ENCODE measurements at places on chromosomes 1 and 21. TPM values are rescaled to one million over a fixed set of nuclear protein-coding genes. Genes with fewer than 3 reads are reported as not detected.

GRCh38 chr1:166140251-166140650 is 26.6 kb downstream of the FAM78B start:
- DNase-seq, result no peak

DNA sequence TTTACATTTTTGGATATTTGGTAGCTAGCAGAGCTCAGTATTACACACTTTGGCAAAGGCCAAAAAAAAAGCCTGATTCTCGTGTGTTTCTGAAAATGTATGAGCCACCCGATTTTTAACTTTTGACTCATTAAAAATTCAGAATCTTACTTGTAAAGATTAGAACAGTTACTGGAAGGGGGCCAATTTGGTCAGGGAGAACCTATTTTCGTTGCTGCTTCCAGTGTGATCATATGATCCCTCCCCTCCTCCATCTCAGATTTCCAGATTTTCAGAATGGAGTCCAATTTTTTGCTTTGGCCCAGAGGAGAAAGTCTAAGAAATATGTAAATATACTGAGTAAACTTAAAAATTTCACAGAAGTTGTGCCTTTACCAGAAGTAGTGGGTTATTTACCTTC is 3.2 kb upstream of the OR2AK2 start:
- DNase-seq, result no peak

Gene OVAAL
- not detected for total RNA-seq

- DNase-seq, result no peak
These were observed 1.2 kb upstream of the UBAP2L start for GRCh38 chr1:154219541-154219940.

DNA sequence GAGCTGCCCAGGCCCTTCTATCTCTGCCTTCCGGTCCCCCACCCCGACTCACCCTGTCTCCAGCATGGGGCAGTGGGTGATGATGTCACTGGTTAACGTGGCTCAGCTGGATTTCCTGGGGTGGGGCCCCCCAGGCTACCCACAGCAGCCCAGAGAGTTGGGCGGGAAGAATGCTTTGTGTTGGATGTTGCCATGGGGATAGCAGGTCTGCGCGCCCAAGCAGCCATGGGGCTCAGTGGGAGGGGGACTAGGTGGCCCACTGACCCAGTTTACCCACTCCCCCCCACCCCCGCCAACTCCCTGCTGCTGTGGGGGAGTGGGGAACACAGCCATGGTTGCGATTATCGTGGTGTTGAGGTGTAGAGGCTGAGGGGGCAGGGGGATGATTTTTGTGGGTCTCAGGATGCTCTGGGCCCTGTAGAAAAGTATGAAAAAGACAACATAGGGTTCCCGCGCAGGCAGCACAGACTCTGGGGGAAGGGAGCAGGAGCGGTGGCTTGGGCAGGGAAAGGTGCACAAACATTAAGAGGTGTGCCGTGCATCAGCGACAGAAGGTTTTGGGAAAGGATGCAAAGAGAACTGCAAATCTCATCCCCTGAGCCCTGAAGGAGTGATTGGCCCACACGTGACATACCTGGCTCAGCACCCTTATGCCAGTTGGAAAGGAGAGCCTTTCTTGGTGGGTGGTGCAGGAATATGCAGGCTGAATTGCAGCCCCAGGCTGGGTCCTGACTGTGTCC is 8.5 kb downstream of the CELSR2 start:
- no peak for DNase-seq

GRCh38 chr1:232629250-232630046 is 485 bp downstream of the SIPA1L2 start:
- peak; percentile 22 for DNase-seq

DNA sequence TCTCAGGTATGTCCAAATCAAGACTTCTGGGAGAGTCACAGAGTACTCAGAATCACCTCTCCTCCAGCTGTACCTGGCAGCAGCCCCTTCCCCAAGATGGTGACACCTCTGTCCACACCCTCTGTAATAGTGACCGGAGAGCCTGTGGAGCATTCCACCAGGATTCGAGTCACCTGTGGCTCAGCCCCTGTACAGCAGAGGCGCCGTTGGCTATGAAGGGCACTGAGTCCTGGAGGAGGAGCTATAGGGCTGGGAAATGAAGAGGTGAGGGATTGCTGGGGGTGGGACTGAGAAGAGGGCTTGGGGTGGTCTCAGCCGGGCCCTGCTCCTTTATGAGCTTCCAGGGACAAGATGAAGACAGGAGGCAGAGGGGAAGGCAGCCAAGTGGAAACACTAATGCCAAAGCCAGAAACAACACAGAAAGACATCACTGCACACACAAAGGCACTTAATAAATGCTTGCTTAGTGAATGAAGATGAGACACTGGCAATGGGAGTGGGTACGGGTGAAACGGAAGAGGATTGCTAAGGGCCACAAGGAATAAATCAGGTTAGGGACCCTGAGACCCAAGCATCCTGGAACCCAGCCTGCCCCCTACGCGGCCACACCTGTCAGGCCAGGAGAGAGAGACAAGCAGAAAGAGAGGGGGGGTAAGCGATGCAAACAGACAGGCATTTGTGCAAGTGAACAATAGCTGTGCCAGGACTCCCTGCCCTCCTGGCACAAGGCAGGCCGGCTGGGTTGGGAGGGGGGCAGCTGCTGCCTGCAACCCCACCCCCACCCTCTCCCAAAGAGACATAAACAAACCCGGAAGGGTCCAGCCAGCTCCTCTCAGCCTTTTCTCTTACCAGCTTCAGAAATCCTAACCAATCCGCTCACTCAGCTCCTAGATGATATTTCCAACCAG is 3.9 kb downstream of the ARHGEF2 start:
- no peak for DNase-seq

DNA sequence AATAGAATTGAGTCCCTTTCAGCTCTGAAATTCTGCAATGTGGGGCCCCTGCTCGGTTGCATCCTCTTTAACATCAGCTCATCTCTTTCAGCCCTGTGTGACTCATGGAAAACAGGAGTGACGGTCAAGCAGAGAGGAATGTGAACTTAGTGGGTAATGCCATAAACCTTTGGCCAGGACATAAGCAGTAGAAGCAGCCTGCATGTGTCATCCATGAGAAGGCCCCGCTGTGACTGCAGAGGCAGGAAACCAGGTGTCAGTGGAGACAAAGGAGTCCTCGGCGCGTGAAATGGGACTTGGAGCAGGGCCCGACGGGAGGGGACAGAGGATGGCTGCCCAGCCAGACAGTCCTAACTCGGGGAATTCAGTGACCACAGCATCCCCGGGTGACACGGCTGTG is 21.1 kb upstream of the EPHB2 start:
- no peak for DNase-seq

DNA sequence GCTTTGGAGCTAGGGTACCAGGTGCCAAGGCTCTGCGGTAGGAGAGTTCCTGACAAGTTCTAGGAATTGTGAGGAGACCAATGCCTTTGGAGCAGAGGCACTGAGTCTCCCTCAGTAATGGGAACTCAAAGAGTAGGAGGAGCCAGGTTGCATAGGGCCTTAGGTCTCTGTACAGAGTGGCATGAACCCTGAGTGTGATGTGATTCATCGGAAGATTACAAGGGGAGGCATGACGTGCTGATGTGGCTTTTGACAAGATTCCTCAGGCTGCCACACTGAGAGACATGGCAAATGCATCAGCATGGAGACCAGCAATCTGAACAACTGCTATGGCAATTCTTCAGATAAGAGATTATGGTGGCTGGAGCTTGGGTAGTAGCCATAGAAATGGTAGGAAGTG is 94.6 kb upstream of the SLC44A3 start:
- DNase-seq, result no peak

DNA sequence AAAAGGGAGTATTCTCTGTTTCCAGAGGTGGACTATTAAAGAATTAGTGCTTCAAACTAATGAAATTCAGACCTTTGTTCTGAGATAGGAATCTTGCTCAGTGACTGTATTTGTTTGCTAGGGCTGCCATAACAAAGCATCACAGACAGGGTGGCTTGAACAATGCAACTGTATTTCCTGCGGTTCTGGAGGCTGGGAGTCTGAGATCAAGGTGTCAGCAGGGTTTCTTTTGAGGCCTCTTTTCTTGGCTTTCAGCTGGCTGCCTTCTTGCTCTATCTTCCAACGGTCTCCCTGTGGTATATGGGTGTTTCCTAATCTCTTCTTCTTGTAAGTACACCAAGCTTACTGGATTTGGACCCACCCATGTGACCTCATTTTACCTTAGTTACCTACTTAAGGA is 264.6 kb upstream of the PROX1 start:
- DNase-seq, result no peak

GRCh38 chr1:11151114-11151513 is 38.0 kb upstream of the ANGPTL7 start:
- no peak for DNase-seq

GRCh38 chr1:66364578-66365391 is 169.2 kb upstream of the SGIP1 start:
- no peak for DNase-seq

- no peak for DNase-seq
These were observed 51.8 kb downstream of the RGS2 start for GRCh38 chr1:192860478-192861185.

DNA sequence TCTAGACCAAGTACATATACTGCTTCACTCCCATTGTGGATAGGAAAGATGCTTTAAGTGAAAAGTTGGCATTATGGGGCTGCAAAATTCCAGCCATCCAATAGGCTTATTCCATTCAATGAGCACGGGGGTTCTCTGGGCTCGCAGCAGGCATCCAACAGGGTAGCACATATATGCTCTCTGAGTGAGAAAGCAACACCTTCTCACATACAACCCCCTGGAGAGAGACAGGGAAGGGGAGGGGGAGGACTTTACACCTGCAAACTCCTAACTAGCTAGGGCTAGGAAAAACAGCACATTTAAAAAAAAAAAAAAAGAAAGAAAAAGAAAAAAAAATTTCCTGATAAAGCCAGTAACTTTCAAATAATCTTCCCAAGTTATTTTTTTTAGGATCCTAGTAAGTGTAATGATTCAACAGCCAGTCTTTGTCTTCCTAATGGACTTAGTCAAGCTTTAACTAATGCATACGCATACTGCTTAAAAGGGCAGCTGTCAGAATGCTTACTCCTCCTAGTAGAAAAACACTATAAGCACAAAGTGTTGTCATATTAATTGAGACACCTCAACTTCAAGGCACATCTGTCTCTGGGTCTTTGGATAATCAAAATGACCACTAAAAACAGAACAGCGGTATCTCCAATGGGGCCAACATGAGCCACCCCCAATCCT is 18.7 kb downstream of the PSMB2 start:
- no peak for DNase-seq

Gene RYR2
- 6.7 TPM for total RNA-seq

- DNase-seq, result no peak
These were observed 274.9 kb downstream of the RRAGC start for GRCh38 chr1:38584448-38585355.

DNA sequence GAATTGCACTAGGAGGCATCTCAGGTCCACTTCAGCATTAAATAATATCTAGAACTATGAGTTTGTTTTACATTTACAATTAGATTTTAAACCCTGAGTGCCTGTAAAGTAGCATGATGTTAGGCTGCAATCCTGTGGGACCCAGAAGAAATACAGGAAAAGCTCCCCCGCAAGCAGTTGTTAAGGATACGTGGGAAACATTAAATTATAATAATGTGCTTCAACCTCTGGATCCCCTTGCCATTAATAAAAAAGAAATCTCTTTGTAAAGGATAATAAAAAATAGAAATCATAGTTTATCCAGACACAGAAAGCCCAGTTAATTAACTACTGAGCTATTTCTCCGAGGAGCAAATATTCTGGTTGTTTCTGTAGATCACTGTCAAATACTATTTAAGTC is 106.0 kb downstream of the PCNX2 start:
- no peak for DNase-seq

DNA sequence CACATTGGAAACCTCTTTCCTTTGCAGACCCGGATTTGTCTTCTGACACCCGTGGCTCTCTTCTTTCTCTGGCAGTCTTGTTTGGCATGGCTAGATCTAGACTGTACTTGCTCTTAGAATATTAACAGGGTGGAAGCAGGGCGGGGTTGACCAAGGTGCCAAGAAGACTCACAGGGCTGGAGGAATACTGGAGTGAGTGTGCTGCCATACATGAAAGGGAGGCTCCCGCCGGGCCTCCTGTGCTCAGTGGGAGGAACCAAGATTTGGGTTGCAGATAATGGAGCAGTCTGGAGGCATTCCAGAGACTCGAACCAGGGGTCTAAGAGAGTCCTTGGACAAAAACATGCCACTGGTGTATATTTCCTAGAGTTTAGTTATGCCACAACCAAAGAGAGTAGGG is 27.6 kb upstream of the SNX27 start:
- peak; percentile 25 for DNase-seq

GRCh38 chr1:41649396-41650027 is 165.0 kb upstream of the EDN2 start:
- DNase-seq, result no peak

Gene RAB3B
- total RNA-seq, result 23.6 TPM

DNA sequence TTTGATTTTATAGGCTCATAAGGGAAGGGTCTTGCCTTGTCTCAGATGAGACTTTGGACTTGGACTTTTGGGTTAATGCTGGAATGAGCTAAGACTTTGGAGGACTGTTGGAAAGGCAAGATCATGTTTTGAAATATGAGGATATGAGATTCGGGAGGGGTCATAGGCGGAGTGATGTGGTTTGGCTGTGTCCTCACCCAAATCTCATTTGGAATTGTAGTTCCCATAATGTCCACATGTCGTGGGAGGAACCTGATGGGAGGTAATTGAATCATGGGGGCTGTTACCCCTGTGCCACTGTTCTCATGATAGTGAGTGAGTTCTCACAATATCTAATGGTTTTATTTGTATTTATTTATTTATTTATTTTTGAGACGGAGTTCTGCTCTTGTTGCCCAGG is 6.9 kb upstream of the CSDE1 start:
- no peak for DNase-seq

Gene CFAP74
- not detected for total RNA-seq

DNA sequence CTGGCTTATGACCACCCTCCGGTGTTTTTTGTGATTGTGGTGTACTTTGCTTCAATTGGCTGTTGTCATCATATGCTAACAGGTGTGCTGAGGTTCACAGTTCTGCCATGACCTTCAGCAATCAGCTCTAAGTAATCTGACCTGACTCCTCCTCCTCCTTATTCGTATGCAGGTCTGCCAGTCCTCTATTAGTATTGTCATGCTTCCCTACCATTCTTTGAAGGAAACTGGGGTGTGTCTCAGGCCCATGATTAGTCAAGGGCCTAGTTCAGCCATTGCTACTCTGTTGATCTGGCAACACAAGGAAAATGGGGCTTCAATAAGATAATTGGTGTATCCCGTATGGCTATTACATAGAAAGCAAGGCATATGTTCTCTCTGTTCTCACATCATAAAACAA is 332.3 kb upstream of the DPYD start:
- no peak for DNase-seq

DNA sequence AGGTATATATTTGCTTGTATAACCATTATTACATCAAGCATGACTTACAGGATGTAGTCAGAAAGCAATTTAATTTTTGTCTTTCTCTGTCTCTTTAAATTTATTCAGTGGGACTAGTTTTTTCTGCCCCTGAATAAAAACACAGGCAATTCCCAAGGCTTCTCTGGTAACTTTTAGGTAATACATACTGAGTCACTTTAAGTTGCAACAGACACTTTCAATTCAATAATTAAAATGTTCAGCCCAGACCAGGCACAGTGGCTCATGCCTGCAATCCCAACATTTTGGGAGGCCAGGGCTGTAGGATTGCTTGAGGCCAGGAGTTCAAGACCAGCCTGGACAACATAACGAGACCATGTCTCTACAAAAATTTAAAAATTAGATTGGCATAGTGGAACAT is 12.3 kb downstream of the SLC44A3 start:
- DNase-seq, result no peak
